ENCODE measurements at places on chromosomes 7 and 10.

DNA sequence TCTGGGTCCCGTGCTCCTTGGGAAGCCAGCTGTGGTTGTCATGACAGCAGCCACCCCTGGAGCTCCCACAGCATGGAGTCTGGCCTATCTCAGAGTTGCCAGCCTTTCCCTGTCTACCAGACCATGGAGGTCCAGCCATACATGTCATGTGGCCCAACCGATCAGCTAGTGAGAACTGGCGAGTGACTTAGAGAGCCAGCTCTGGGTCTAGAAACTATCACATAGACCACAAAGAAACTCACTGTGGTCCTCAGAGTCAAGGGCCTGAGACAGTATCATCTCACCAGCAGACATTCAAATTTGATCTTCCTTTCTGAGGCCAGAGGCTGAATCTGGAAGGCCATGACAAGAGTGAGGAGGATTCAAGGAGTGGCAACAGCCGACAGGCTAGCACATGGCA is 223.3 kb upstream of the GPR26 start:
- DNase-seq, result no peak

DNA sequence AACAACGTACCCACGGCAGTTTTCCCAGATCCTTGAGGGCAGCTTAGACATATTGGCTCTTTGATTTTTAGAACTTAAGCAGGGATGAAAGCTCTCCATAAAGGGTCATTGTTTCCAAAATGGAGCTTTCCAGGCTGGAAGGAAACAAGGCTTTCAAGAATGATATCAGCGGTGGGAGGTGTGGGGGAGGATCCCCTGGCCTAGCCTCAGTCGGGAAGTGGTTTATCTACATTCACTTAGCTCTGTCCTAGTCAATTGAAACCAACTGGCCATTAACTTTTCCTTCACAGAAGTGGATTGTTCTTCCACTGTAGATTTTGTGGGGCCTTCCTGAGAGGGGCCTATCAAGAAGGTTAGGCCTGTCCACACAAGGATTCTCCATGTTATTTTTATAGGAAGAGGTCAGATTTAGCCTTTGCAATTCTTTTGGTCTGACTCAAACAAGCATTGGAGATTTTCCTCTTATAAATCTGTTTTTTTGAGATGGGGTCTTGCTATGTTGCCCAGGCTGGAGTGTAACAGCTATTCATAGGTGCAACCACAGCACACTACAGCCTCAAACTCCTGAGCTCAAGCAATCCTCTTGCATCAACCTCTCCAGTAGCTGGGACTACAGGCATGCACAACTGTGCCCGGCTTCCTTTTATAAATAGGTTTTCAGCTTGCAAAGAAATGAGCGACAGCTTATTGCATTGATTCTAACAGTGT is 343.5 kb downstream of the LRMDA start:
- DNase-seq, result no peak

DNA sequence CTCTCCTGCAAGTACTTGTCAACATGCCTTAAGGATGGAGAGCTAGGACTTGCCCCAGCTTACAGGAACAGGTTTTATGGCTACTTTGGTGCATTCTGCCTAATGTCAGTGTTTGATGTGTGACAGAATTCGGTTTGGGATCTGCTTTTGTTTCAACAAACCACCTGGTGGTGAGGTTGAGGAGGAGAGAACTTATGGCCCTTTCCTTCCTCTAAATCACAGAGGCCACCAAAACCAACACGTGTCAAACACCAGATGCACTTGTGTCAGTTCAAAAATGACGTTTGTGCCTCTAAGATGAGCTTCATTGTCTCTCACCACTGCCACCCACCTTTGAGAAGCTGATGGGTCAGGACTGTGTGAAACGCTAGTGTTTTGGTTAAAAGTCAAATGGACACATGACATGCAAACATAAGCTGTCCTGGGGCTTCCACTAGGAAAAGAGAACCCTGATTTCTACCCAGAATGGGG is 83.9 kb downstream of the OSBPL3 start:
- DNase-seq, result no peak

DNA sequence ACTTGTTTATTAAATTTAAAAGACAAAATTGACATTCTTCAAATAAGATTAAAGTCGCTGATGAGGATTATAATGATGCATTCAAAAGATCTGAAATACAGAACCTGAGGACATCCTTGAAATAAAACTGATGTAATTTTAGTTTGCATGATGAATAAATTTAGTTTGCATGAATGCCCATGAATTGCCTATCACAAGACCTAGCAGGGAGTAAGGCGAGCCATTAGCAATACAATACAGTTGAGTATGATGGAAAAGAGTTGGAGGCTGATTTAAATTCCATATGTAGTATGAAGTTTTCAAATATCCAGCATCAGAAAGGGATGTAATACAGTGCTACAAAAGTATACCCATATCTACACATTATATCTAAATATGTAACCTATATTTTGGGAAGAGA is 321.3 kb downstream of the CACNA2D1 start:
- DNase-seq, result no peak

DNA sequence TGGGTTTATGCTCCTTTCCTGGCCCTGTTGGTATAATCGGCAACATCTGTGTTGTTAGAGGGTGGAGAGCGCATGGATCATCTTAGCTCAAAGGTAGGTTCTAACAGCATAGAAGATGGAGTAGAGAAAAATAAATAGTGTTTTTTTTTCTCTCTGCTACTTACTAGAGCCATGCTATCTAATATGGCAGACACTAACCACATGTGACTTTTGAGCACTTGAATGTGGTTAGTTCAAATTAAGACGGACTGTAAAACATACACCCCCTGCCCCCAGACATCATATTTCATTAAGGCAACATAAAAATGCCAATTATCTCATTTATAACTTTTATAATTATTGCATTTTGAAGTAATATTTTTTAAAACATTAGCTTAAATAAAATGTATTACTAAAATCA is 525.1 kb downstream of the KIF20B start:
- DNase-seq, result no peak
